ENCODE measurements at places on chromosomes 3 and 15.

GRCh38 chr15:87741350-87741749 lies 515.2 kb downstream of the NTRK3 start:
- no peak for DNase-seq

- DNase-seq = no peak
Observed at GRCh38 chr3:170651260-170651845, 65.5 kb upstream of the SLC7A14 start.

DNA sequence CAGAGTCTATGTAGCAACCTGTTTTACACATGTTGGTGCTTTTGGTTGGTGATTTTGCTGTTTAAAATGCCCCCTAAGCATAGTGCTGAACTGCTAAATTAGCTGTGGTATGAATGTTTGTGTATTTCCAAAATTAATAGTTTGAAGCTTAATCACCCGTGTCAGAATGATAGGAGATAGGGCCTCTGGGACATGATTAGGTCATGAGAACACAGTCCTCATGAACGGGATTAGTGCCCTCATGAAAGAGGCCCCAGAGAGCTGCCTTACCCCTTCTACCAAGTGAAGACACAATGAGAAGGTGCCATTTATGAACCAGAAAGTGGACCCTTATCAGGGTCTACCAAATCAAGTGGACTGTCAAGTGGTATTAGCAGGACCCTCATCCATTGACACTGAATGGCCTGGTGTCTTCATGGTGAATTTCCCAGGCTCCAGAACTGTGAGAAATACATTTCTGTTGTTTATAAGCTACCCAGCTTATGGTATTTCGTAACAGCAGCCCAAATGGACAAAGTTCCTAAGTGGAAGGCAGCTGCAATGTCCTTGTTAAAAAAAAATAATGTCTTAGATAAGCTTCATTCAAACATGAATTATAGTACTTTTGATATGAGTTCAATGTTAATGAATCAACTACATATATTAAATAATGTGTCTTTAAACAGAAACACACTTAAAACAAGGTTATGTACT lies 37.7 kb upstream of the FRMD4B start:
- DNase-seq = no peak

DNA sequence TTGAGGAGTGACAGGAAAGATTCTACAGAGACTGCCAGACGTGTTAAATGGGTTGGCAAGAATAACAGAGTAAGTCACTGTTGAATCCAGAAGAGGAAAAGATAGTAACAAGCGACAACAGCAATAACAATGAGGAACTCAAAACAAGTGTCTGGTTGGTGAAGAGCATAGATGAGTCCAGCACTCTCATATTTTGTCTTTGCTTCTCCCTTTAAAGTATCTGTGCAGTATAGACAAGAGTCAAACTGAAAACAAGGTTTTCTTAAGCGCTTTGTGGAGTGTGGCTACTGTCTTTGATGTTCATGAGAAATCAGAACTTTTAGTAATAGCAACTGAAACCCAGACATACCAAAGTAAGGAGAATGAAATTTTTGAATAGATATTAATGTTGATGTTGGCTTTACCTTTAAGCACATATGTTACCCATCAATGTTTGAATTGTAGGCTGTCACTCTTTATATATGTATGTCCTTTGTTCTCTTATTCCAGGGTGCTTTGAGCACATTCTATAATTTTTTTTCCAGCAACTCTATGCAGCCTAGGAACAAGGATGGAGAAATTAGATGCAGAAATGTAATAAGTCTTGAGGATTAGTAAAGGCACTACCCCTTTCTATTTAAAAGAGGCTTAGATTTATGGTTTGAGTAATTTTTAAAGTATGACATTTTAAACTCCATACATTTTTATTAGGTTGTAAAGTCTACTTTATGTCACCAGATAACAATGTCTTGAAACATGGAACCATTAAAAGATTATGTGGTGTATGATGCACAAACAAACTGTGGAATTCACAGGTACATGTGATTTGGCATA lies 185.5 kb downstream of the NFKBIZ start:
- DNase-seq = no peak

DNA sequence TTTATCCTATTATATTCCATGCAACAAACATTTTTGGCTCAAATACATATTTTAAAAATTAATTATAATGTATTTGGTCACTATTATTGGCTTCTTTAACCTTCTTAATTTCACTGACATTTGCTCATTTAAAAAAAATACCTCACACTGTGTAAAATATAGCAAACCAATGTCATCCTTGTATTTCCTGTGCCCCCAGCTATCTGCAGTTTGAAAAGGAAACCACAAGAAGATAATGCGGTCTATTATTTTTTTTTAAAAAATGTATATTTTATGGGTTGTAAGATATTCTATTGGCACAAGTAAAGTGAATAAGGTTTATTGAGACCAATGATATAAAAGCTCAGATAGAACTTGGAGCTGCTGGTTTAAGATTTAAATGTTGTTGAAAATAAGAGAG lies 904.2 kb downstream of the SI start:
- DNase-seq = no peak

DNA sequence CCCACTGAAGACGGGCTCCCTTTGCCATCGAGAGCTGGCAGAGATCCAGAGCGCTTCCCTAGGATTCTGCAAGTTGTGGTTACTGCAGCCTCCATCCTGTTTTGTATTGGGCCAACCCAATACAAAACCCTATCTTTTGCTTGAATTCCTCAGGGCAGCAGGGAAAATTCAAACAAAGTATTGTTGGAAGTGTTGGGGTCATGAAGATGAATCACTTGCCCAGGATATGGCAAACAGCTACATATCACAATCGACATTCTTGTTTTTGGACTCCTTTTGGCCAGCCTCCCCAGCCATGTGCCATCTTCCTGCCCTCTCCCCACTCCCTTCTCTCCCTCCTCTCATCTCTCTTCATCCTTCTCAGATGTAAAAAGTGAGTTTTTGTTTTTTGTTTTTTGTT lies 100.0 kb upstream of the TRIM42 start:
- DNase-seq = no peak

- DNase-seq = no peak
Observed at GRCh38 chr3:14352002-14352627, 50.3 kb upstream of the SLC6A6 start.

DNA sequence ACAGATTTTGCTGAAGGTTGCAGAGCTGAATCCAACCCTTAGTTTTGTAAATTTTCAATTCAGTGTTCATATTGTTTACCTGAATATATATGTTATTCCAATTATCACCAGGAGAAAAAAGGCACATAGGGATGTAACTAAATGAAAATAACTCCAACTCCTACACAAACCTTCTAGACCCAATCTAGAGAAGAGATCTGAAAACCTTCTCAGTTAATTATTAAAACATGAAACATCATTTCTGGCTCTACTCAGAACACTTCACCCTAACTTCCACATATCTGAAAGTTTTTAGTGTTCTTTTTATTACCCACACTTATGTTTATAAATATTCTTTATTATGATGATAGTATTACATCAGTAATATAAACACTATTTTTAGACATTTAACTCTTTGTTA lies 76.6 kb downstream of the LRRFIP2 start:
- DNase-seq = no peak

DNA sequence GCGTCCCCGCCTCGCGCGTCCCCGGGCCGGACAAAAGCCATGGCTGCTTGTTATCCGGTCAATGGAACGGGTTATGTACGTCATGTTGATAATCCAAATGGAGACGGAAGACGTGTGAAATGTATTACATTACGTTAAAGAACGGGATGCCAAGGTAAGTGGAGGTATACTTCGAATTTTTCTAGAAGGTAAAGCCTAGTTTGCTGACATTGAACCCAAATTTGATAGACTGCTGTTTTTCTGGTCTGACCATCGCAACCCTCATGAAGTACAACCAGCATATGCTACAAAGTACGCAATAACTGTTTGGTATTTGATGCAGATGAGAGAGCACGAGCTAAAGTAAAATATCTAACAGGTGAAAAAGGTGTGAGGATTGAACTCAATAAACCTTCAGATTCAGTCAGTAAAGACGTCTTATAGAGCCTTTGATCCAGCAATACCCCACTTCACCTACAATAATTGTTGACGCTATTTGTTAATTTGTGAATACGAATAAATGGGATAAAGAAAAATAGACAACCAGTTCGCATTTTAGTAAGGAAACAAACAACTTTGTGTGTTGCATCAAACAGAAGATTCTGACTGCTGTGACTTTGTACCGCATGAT lies 19.8 kb downstream of the WDR73 start:
- DNase-seq = no peak

DNA sequence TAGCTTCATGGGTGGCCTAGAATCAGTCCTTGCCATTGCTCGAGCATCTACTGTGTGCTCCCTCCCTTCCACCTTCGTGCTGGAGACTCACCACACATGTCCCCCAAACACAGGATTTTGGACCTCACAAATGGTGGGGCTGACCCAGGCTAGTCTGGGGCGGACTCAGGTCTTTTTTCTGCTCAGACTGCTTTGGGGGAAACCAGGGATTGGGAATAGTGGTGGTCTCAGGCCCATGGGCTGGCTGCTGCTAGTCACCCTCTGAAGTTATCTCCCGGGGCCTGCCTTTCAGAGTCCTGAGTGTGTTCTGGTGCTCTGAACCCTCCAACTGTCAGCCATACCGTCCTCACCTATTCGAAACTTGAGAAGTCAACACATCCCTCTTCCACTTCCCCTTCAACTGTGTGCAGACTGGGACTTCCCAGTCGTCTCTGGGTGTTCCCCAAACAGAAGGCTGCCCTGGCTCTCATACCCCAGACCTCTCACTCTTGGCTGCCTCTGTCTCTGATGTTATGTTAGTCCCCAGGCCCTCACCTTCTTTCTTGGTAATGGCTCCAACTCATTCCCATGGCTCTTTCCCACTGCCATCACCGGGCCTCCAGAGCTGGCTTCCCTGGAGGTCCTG lies 46.0 kb downstream of the PPCDC start:
- DNase-seq = no peak

- no peak for DNase-seq
Observed at GRCh38 chr3:95715128-95715527, 1099.3 kb upstream of the EPHA6 start.

GRCh38 chr3:51970606-51971300 lies 3.1 kb downstream of the ABHD14B start:
- DNase-seq = no peak

- DNase-seq = no peak
Observed at GRCh38 chr3:85533586-85533985, 574.8 kb downstream of the CADM2 start.

- no peak for DNase-seq
Observed at GRCh38 chr15:87322870-87323269, 933.7 kb downstream of the NTRK3 start.

GRCh38 chr3:124202754-124203153 lies 210.8 kb upstream of the ROPN1 start:
- no peak for DNase-seq

- DNase-seq = no peak
Observed at GRCh38 chr3:46289966-46290365, 47.7 kb downstream of the CCR3 start.

- no peak for DNase-seq
Observed at GRCh38 chr3:57060089-57060821, at the start of gene SPATA12. Gene SPATA12 (plus strand): TSS chr3:57060664. CDS start chr3:57073695, 13,031 bp downstream.

- no peak for DNase-seq
Observed at GRCh38 chr15:88021601-88022000, 234.9 kb downstream of the NTRK3 start.

- DNase-seq = no peak
Observed at GRCh38 chr3:150921209-150921608, 16.0 kb upstream of the MINDY4B start.

DNA sequence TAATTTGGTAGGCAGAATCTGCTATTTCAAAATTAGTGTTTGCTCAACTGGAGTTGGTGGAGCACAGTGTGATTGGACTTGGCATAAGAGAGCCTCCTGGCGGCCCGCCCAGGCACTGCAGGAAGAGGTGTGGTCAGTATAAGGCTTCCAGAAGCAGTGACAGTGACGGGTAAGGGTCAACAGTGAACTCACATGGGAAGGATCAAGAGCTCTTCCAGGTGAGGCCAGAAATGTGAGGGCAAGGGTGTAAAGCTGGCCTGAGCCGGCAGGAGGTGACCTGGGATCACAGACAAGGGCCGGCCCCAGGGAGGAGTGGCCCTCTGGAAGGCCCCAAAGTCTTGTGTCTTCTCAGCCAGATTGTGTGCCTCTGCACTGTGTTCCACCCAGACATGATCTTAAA lies 93.2 kb upstream of the RNF7 start:
- DNase-seq = peak; percentile 63

GRCh38 chr3:4665197-4665596 lies 172.0 kb downstream of the ITPR1 start:
- DNase-seq = no peak

GRCh38 chr15:25450163-25450562 lies 11.3 kb upstream of the UBE3A start:
- no peak for DNase-seq

DNA sequence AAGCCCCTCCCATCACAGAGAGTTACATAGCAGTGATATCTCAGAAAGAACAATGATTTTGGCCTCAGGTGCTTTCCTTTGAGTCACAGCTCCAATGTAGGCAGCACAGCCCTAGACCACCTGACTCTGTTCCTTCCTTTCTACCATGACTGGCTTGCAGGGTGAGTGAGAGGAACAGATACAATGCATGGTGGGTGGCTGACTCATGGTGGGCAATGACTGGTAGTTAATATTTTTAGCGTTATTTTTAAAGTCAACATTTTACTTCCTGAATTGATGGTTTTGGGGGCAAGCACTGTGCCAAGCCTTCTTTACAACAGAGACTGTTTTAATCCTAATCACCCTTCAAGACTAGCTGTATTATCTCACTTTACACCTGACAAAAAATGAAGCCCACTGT lies 32.8 kb upstream of the ST3GAL6 start:
- no peak for DNase-seq

DNA sequence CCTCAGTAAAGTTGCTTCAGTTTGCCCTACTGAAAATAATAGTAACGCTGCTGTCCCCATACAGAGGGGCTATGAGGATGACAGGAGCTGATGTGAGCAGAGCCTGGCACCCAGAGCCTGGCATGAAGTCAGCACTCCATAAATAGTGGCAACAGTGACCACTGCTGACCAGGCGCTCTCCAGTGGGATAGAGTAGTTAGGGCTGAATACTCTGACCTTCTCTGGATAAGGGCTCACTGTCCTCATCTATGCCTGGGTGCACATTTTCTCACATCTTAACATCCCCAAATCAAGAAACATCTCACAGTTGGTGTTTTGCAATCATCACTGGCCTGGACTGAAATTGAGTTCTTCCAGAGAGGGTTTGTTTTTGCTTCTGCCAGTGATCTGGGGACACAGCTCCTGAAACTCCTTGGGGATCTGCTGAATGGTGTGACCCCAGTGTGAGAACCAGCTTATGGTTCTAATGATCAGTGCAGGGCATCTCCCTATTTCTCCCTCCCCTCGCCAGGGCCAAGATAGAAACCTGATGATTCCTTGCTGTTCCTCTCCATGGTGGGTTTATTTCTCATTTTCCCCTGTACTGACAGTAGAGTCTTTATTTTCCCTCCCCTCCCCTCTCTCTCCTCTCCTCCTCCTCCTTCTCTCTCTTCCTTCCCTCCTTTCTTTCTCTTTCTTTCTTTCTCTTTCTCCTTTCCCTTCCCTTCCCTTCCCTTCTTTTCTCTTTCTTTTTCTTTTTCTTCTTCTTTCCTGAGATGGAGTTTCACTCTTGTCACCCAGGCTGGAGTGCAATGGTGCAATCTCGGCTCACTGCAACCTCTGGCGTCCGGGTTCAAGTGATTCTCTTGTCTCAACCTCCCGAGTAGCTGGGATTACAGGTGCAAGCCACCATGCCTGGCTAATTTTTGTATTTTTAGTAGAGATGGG lies 3.5 kb upstream of the PCSK6 start:
- no peak for DNase-seq

- DNase-seq = no peak
Observed at GRCh38 chr3:72006631-72007556, 221.9 kb upstream of the PROK2 start.

All from activated T-cell treated with anti-CD3 and anti-CD28 coated beads, Interleukin-2, amount 50 U/mL, for 1 hour (primary cell).